CD4-positive, alpha-beta T cell (primary cell): ENCODE measurements at places on chromosomes 4 and X. TPM values are rescaled to one million over a fixed set of nuclear protein-coding genes. Genes with fewer than 3 reads are reported as not detected.

Gene AP1S2
- 20.0 TPM for total RNA-seq

Gene SPOCK3
- total RNA-seq, result not detected

Gene CPLX1
- 1.5 TPM for total RNA-seq

Gene CENPVL2
- total RNA-seq, result not detected

- DNase-seq, result no peak
Observed at GRCh38 chr4:101239665-101240064, 107.7 kb downstream of the PPP3CA start.

- no peak for DNase-seq
Observed at GRCh38 chrX:94058728-94059382, 384.8 kb downstream of the FAM133A start.

- no peak for DNase-seq
Observed at GRCh38 chr4:75542824-75543223, 13.0 kb upstream of the ODAPH start.

DNA sequence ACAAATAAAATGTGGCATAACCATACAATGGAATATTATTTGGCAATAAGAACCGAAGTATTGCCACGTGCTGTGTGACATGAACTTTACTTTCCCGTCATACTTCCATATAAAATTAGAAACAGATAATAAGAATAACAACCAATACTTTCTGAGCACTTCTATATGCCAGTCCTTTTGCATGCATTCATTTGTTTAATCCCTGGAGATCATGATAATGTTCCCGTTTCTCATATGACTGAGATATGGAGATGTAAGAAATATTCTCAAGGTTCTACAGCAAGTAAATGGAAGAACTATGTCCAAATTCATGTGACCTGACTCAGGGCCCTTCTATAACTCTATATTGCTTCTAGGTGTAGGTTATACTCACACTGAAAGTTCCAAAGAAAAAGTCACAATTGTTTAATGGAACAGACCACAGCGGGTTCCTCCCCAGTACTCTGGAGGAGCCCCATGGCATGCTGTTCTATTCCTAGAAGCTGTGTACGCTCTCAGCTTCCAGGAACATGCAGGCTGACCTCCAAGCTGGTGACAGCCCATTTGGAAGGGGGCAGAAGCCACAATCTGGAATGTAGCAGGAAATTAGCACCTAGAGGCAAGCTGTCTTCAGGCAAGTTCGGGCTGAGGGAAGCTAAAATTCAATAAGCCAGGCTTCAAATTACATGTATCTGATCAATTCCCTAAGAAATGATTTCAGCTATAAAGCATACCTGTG is 31.5 kb downstream of the QDPR start:
- DNase-seq, result no peak

- DNase-seq, result no peak
Observed at GRCh38 chr4:127162741-127163140, 470.0 kb upstream of the INTU start.

- DNase-seq, result no peak
Observed at GRCh38 chrX:40318076-40318475, 220.3 kb upstream of the BCOR start.

- no peak for DNase-seq
Observed at GRCh38 chr4:141788169-141788915, 152.0 kb downstream of the IL15 start.

DNA sequence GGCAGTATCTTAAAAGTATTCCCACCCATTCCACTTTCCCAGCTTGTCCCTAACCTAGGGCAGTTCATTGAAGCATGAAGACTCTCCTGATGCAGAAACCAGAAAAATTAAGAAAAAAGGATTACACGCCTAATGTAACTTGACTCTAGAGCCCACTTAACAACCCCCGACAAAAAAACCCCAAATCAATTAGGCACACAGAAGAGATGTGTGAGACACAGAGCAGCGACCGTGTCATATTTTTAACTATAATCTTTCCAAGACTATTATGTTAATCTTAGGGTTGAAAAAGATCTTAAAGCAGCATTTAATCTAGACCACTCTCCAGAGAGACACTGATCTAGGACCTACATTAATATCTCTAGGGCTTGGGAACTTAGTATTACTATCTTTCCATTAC is 1.3 kb downstream of the YTHDC1 start:
- no peak for DNase-seq

DNA sequence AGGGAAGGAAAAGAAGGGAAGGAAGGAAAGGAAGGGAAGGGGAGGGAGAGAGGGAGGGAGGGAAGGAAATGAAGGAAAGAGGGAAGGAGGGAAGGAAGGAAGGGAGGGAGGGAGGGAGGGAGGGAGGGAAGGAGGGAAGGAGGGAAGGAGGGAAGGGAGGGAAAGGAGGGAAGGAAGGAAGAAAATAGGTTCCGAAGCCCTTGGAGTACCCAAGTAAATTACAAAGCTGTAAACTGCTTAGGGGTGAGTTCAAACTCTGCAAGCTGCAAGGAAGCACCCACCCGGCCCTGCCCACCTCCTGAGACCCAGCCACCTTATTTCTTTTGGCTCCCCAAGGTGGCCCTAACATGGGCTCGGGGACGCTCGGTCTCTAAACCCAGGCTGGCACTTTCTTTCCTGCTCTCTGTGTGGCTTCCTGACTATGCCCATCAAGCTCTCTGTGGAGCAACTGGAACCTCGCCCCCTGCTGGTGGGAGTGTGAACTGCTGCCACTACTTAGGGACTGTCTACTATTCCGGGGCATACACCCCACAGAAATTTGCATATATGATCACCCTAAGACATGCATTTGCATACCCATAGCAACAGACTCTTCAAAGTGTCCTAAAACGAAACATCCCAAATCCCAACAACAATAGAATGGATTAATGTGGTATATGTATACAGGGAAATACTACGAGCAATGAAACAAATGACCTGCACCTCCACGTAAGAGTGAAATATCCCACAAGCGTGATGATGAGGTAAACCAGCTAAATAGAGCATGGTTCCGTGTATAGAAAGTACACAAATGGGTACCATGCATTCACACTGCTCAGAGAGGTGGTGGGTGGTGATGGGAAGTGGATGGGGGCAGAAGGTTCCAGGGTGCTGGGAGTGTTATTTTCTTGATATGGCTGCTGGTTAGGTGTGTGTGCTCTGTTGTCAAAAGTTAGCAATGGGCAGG is 151.7 kb upstream of the TBL1X start:
- peak; percentile 76 for DNase-seq

DNA sequence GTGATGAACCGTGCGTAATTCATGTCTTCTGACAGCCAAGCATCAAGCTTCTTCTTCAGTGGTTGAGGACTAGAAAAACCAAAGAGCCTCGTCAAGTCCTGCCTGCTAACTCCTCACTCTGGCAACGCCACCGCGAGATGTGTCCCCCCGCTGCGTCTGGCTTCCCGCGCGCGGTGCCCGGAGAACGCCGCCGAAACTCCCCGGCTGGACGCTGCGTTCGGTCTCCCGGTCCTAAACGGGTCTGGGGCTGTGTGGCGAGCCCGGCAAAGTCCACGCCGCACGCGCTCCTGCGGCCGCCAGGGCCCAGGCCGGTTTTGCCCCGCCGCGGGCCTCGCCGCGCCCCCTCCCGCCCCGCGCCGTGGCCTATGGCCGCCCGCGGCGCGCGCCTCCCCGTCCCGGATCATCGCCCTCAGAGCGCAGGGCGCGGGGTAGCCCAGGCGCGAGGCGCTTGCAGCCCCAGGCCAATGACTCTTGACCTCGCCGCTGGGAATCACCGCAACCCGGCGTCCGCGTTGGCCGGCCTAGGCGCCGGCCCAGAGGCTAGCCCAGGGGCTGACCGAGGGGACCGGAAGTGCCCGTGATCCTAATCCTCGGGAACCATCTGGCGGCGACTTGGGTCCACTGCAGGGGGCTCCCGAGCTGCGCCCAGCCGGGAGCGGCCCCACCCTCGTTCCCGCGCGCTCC is at the start of gene AADAT:
AADAT (minus strand) TSS at position 289 of the 684 bp plus-strand sequence; CDS start at position 23, 266 bp downstream.
- DNase-seq, result peak; percentile 9

- DNase-seq, result no peak
Observed at GRCh38 chr4:52946855-52947254, 84.7 kb downstream of the RASL11B start.
